ENCODE measurements at places on chromosomes 6 and 20.

DNA sequence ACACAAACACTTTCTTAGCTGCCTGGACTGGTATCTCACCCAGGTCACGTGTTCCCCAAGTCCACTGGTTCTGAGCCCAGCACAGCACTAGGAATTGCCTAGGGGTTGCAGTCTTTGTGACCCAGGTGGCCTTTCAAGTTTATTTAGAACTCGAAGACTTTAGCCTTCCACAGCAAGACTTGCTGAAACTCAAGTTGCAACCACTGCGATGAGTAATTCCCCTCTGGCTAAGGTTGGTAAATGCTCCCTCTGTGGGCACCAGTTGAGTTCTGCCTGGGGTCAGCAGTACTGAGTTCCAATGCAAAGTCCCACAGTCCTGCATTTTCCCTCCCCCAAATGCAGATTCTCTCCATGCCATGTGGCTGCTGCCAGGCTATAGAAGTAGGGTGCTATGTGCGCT, 77.6 kb upstream of the MOCS1 start:
- no peak for DNase-seq

DNA sequence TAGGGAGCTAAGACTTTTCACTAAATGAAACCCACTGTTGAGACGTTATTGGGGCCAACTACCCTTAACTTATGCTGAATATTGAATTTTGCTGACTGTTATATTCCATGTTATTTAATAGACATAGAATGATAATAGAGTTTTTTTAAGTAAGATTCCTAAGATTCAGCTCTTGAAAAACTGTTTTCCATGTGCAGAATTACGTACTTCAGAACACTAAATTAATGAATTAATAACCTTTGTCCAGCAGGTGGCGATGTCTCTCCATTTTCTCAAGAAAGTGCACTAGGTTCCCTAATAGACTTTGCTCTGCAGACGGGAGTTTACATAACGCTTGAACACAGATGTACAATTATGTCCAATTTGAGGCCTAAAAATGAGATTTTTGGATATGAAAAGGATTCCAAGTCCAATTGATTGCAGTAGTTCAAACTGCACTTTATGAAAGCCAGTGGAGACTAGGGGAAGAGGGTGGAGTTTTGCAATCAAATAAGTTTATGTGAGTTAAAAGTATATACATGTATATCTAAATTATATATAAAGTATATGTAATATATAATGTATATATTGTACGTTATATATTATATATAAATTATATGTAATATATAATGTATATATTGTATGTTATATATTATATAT, 282.1 kb downstream of the UST start:
- peak; percentile 59 for DNase-seq

DNA sequence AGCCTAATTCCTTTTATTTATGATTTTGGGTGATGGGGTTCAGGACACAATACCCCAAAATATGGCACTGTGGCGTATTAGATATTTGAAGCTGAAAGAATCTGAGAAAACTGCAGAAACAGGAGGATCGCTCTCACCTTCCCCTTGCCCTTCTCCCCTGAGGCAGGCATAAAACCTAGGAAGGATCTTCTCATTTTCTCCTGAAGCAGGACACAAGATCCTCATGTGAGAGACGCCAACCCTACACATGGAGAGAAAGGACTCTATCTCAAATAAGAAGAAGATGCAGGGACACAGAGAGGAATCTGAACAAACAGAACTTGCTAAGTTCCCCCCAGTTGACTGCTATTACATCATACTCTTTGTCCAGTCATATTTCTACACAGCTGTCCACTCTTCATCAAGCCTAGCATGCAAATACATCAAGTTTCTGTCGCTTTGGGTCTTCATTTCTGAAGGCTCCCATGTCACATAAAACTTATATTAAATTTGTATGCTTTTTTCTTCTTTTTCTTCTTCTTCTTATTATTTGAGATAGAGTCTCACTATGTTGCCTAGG, 109.0 kb downstream of the DTNBP1 start:
- no peak for DNase-seq

DNA sequence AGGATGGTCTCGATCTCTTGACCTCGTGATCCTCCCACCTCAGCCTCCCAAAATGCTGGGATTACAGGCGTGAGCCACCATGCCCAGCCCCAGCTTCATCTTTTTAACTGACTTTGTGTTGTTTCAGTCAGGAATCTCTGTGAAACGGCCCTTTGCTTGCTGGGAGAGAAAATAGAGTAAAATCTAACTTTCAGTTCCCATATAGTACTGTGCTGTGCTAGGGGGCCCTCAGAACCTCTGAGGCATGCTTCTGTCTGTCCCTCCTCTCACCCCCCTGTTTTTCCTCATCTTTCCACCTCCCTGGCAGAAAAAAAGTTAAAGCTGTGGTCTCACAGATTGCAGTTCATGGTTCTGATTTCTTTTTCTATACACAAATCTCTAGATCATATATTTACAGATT, 48.4 kb downstream of the LRP11 start:
- no peak for DNase-seq

GRCh38 chr6:14802514-14803160, 443.2 kb upstream of the JARID2 start:
- DNase-seq, result no peak

DNA sequence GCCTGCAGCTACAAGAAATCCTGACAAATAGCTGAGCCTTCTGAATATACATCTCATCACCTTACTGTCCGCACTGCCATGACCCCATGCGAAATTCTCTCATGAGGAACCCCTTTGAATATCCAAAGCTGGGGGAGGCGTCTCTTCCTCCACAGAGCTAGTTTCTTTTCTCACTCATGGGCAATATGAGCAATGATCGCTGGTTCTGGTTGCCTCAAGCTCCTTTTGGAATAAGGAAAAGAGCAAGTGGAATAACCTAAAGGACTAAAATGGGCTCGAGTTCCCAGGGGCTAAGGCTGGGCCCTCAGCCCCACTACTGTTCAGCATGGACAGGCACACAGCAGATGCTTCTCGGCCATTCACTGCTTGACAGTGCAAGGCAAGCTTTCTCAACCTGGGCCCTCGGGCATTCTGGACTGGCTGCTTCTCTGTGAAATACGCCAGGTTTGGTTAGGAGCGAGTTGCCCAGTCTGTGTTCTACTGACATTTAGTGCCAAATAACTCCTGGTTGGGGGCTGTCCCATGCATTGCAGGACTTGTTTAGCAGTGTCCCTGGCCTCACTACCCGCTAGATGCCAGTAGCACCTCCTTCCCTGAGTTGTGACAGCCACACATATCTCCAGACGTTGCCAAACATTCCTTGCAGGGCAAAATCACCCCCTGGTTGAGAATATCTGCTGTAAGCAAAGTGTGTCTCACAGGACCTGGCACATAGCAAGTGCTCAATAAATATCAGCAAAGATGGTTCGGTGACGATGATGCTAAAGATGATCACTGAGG, 156.8 kb downstream of the CEBPB start:
- no peak for DNase-seq

DNA sequence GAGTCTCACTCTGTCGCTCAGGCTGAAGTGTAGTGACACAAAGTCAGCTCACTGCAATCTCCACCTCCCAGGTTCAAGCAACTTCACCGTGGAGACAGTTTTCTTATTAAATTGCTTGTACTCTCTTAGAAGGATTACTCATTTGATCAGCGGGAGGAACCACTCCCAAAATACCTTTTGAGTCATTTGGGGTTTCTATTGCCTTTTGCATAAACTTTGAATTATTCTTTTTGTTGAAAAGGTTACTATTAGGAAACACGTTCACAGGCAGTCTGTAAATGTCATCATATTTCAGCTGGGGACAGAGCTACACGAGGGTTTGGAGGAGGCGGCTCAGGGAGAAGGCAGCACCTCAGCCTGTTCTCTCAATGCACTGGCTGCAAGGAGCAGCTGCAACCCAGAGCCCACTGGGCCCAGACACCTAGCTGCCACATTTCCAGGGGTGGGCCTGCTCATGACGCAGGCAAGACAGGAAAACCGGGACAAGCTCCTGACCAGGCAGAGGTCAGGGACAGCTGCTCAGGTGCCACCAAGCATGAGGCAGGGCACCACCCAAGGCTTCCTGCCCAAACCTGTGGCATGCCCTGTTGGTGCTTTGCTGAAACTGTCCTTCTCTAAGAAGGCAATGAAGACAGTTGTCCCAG, 205.9 kb downstream of the BMP7 start:
- no peak for DNase-seq

DNA sequence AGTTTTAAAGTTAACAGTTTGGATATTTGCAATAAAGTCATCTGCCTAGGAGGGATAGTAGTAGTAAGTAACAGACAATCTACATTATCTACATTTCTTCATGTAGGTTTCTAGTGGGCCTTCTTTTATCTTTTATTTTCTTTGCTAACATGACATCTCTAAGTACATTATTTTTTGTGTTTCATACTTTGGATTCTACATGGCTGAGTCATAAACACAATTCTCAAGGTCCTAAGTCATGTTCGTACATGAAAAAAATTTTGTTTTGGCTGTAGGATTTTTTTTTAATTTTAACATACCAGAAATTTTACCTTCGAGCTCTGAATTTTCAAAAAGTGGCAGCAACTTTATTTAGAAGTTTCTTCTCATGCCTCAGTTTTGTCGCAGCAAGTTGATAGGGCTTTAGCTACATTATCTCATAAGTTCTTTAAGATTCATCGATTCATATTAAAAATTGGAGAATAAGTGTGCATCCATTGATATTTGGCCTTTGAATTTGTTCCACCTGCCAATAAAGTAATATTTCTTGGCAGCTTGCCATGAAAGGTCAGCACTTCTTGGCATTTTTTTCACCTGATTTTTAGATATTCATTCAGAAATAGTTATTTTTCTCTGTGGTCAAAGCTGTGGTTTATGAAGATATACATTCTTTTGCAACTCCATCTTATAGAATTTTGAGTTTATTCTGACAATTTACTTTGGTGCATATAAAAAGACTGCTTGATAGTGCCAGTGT, 146.2 kb downstream of the GRIK2 start:
- no peak for DNase-seq

DNA sequence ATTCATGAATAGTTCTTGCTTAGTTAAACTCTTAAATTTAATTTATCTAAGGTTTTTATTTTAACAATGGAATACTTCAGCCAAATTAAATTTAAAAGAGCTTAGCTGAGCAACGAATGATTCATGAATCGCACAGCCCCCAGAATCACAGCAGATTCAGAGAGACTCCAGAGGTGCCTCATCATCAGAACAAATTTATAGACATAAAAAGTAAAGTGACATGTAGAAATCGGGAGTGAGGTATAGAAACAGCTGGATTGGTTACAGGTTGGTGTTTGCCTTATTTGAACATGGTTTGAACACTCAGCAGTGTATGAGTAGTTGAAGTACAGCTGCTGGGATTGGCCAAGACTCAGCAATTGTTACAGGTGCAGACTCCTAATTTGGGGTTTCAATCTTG, 132.7 kb upstream of the MAP3K4 start:
- no peak for DNase-seq

DNA sequence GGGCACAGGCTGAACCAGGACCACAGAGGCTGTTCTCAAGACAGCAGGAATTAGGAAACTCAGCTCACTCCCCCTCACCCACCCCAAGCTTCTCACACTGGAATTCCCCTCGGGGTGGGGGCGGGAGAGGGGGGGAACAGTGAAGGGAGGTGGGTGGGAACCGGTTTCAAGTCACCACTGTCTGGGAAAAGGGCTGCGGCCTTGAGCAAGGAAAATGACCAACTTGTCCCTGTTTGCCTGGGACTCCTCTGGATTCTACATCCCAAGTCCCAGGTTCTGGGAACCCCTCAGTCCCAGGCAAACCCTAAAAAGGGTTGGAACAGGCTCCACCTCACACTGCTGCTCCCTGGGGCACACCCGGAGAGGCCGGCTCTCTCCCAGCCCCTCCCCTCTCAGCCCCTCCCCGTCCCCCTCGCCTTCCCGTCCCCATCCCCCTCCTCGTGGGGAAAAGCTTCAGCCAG, 230.7 kb downstream of the TFAP2C start:
- DNase-seq, result no peak

DNA sequence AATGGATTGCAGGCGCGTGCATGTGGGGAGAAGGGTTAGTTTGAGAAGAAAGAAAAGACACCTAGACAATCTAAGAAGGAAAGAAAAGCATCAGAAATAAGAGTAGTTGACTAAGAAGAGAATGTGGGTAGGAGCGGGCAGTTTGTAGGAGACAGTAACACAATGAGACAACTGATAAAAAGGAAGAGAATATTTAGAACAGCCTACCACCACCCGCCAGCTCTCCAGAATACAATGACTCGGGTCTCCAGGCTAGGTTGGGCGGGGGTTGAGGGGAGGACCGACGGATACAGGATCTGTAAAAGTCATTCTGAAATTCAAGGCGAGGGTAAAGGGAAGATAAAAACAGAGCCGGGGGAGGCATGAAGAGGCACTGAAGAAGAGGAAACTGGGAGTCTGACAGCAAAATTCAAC, 712 bp downstream of the ABHD16A start:
- no peak for DNase-seq

DNA sequence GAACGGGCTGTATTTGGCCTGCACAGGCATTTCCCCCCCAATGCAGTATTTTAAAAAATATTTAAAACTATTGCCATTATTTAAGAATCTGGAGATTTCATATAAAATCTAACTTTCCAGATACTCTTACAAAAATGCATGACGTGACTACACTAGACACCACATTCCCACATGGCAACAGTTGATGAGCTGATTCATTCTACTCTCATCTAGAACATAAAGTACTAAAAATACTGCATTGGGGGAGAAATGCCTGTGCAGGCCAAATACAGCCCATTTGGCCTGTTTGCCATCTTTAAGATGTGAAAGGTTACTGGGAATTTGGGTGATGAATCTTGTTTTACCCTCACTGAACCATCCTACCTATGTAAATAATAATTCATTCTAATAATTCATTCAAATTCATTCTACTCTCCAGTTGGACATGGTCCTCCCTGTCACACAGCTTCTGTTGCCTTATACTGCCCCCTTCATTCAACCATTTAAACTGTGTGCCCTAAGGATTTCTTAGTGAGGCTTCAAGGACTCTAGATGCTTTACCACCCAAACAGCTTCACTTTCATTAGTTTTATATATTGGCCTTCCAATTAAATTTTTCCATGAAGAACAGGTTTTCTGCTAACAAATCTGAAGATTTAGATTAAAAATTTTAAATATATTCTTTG, 6.9 kb upstream of the ZSCAN16 start:
- DNase-seq, result no peak

DNA sequence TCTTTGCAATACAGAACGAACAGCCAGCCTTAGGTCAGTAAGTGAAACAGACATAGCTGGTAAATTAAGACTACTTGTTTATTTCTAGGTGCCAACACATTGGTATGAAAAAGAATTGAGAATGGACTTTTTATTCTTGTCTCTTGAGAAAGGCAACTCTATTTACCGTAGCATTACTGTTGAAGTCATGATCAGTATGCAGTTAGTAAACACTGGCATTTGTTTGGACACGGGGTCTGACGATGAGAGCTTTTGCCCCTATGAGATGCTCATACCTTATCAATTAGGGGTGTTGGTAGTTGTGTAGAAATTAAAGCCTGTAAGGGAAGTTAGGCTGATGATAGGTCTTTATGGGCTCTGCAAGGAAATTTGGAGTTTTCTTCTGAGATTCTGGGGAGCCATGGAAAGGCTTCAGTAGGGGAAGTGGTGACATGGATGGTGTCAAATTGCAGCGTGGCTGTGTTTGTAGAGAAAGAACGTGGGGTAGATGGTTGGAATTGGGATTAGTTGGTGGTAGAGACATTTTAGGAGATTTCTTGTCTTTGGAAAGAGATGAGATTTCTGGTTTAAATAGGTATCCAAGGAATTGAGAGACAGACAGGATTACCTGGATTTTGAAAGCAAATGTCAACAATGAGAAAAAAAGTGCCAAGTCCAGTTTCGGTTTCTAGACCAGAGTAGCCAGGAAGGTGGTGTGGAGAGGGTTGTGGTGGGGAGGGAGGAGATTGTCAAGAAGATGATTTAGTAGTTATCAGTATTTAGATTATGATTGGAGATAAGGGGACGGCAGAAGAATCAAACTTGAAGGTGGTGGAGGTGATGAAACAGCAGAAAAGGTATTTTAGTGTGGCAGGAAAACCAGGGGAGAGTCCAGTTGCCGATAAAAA, 116.6 kb downstream of the JARID2 start:
- DNase-seq, result no peak

All from activated gamma-delta T cell treated with anti-CD3 and anti-CD28 coated beads, Interleukin-2, amount 50 U/mL, for 16 hours (primary cell).